ENCODE measurements at places on chromosomes 5 and 9.

GRCh38 chr5:159911349-159911748, 4.9 kb upstream of the ADRA1B start:
- no peak for DNase-seq

- DNase-seq: no peak
These were observed 299.3 kb upstream of the POU5F2 start for GRCh38 chr5:94040591-94041148.

GRCh38 chr9:14270358-14271092, 43.4 kb downstream of the NFIB start:
- DNase-seq: no peak

DNA sequence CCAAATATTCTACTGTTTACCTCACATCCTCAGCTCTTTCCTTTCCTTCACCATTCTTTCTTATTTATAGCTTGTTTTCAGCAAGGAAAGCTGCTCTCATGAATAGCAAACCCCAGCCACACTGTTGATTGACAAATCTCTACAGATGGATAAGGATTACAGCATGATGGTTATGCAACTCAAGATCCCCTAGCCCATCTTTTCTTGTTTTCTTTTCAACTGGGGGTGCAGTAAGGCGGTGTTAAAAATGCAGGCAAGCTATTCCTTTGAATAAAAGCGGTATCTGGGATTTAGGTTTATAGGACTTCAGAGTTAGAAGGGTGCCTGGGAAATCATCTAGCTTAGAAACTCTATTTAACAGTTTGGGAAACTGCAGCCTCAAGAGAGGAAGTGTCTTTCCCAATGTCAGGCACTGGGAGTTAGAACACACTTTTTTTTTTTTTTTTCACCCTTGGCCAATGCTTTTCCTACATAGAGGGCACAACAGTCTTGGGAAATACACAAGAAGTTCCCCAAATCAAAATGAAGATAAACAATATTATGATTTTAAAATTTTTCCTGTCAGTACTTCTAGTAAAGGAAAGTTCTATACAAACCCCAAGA, 2.6 kb downstream of the SPARC start:
- DNase-seq: no peak

DNA sequence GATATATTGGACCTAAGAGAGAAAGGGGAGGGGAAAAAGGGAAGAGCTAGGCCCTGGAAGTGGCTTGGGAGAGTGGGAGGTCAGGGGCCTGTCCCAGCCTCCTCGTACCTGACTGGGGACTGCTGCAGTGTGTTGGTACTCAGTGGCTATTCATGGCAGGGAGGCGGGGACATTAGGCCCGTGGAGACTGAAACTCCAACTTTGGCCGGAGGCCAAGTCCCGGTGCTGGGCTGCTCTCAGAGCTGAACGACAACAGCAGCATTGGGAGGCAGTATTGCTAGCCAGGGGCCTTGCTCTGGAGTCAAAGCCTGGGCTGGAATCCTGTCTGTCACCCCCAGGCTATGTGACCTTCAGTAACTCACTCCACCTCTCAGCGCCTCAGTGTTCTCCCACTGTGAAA, 37.8 kb downstream of the NEURL1B start:
- DNase-seq: peak; percentile 2

Data from NCI-H1092 treated with DMSO at 0.1 percent for 48 hours (cell line).